CD4-positive, alpha-beta T cell treated with Interleukin-4 for 1 hour (primary cell): ENCODE measurements at places on chromosomes 5 and 9.

DNA sequence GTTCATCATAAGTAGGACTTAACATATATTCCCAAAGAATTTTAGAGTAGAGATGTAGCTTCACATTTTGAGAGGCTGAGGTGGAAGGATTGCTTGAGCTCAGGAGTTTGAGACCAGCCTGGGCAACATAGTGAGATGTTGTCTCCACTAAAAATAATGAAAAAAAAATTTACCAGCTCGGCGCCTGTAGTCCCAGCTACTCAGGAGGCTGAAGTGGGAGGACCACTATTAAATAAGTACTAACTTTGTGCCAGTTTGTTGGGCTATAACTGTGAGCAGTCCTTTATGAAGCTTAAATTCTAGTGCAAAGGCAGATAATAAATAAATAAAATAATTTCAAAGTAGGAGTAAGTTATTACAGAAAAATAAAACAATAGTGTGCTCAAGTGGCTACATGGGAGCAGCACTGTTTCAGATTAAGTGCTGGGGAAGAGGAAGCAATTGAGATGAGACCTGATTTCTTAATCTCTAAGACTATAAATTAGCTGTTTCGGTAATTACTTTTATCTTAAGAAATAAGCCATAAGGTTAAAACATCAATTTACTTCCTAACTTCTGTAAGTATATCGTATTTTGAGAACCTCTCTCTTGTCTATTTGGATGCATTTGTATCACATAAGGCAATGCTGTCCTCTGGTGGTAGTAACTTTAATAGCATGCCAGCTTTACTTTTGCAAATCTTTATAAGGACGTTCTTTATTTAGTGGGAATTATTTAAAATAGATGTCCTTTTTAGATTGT lies 98.9 kb downstream of the CSNK1G3 start:
- DNase-seq, result no peak

DNA sequence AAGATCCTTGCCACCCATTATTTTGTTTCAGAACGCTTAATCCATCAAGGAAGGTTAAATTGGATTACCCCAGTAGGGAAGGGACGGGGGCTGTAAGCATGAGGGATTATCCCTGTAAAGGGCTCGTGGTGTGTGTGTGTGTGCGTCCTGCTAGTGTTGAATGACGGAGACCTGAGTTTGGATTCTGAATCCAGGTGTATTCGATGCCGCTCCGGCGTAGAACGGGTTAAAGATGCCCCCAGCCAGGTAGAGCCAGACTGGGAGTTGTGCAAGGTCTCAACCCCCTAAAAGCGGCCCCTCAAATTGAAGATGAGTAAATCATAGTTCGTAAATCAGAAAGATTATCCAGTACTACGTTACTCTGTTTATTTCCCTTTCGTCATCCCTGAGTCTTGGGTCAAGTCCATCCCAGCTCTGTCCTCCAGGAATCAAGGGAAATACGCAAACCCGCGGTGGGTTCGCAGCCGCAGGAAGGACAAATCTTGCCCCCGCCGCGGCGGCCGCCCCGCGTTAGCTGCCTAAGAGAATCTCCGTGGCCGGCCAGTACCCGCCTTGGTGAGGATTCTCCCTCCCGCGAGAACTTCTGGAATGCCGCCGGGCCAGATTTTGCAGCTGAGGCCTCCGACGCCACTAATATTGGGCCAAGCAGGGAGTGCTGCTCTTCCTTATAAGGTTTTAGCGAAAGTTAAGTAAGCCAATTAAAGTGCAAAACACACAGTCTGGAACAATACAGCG lies 586 bp upstream of the MTAP start:
- no peak for DNase-seq

GRCh38 chr9:87322840-87323635 lies 174.6 kb upstream of the DAPK1 start:
- DNase-seq, result no peak

- no peak for DNase-seq
Measured at GRCh38 chr9:98345011-98345410, 89.6 kb upstream of the TBC1D2 start.

GRCh38 chr9:9222730-9223129 lies 1390.1 kb downstream of the PTPRD start:
- no peak for DNase-seq

DNA sequence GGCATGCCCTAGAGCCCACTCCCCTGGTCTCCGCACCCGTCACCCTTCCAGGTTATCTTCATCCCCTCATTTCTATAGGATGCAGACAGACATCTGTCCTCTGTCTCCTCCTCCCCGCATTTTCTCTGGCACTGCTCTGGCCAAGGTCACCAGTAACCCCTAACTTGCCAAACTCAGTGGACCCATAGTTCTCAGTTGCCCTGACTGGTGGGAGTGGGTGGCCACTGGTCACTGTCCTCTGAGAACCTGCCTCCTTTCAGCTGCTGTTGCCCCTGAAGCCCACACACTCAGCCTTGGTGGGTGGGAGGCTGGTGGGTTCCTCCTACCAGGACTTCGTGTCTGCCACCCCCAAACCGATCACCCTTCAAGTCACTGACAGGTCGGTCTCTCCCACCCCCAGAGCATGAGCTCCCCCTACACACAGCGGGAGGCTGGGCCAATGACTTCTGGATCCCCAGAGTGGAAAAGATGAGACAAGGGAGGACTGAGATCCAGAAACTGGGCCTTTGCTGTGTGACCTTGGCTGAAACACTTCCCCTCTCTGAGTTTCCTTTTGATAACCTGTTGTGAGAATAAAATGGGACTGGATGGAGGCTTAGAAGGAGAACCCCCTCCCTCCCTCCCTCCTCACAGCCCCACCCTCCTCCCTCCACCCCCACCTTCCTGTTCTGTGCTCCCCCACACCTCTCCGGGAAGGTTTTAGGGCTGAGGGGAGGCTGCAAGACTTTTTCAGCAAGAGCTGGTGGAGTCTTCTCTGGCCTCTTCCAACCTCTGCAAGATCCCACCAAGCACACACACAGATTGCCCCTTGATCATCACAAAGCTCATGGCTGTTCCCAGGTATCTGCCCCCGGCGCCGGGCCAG lies 2.4 kb upstream of the DBN1 start:
- no peak for DNase-seq

DNA sequence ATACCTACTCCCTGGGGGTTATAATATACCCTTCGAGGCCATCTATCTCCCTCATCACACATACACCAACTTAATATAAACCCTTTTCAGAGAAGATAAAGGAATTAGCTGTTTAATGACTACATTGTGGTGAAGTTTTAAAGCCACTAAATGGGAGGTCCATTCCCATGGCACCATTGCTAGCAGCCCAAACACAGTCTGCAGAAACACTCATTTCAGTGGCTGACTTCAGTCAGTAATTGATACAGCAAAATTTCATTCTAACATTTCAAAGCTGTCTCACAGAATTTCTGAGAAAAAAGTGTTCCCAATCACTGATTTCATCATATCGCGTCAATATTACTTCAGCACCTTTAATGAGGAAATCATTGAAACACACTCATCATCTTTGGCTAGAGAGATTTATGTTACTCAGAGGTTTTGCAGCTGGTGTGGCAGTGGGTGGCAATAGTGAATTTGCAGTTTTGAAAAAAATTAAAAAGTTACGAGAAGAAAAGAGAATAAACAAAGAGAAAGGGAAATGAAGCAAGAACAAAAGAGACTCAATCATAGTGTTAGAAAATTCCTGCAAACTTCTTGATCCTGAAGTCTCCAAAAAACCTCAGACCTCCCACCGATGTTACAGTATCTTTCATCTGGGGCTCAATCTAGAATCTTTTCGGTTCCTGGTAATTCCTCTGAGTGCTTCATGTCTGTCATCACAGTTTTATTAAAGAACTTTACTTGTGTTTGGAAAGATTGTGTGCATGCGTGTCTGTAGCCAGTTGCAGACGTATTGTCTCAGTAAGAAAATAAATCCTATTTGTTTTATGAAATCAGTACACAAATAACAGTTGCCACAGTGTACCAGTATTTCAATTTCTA lies 105.0 kb downstream of the ERCC6L2 start:
- DNase-seq, result no peak

DNA sequence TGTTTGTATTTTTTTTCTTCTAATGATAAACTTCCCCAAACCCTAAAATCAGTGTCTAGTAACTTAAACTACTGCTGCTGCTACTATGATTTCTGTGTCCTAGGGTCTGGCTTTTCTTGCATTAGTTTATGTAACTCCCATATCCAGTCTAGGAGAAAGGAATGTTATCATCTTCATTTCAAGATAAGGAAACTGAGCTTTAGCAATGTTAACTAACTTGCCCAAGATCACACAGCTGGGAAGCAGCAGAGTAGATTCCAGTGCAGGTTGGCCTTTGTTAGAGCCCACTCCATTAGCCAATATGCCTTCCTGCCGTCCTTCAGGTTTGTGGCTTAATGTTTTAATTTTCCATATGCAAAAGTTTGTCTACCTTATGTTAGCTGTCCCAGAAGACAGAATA lies 10.4 kb downstream of the TMEM171 start:
- DNase-seq, result no peak

DNA sequence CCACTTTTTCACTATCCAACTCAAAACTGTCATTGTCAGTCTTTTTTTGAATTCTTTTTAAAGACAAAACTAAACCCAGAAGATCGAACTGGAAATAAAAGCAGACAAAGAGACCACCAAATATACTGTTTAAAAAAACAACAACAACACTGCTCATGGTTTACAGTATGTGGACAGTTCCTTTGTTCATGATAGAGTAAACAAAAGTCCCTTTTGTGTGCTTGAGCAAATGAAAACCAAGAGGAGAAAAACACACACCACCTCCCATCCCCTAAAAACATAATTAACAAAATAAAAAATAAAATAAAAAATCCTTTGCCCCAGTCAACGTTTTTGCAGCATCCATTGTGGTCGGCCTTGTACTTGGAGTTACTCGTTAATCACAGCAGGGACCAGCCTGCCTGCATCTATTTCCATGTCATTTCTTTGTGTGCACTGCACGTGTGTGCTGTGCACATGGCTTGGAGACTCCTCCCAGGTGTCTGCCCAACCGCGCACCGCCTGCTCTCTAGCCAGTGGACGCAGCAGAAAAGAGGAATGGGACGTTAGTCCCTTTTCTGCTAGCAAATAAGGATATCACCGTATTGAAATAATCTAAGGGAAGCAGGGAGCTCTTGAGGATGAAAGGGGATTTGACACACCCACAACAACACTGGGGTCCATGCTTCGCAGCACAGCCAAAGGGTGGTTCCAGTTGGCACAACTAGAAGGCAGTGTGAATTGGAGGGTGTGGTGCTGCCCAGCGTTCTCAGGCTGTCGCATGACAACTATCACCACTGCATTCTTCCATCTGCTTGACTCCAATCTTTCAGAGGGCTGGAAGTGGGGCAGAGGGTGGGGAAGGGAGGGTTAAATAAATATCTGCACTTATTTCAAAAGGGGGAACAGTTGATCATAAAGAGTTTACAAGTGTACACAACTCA lies 130.0 kb downstream of the SEMA6A start:
- DNase-seq, result no peak

DNA sequence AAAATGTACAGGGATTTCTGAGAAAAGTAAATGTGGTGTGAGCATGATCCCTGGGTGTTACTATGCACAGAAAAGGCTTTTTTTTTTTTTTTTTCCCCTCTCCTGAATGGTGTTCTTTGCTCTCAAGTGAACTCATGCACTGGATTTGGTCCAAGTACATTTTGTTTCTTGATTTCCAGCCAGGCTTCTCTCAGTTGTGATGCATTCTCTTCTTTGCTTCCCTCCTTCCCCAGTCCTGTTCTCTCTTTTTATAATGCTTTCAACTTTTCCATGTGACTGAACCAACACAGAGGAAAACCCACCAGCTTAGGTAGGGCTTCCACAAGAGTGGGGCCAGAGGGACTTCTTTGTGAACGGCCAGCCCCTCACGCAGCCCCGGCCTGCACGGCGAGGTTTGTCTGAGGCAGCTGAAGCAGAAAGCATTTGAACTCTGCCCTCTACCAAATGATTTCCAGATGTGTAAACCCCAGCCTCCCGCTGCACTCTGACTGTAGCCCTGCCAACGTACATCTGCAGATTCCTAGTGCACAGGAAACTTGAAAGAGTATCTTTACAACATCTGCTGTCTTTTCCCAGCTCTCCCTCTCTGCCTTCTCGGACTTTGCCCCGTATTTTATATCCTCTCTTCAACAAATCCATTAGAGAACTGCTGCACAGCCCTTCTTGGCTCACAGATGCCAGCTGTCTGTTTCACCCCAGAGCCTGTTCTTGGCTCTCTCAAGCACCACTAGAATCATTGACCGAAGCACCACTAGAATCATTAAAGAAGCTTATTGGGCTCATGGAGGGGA lies 71.8 kb upstream of the CD180 start:
- no peak for DNase-seq

GRCh38 chr5:133400120-133400519 lies 212.2 kb downstream of the FSTL4 start:
- DNase-seq, result no peak

GRCh38 chr9:22463205-22463604 lies 16.6 kb downstream of the DMRTA1 start:
- no peak for DNase-seq

DNA sequence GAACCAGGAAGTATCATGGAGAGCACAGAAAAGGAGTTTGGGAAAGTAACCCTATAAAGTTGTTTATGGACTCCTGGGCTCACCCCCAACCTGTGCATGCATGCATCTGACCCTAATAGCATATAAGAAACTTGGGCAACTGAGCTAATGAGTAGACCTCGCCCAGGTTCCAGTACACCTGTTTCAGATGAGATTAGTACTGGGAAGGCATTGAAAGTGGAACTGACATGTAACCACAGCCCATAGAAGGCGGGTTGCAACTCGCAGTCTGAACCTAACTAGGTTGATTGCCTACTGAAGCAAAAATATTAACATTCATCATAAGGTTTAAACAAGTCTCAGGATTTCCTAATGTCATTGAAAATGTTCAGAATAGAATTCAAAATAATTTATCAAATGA lies 87.0 kb downstream of the WNK2 start:
- DNase-seq, result no peak

GRCh38 chr5:96876292-96876850 lies at the start of gene ERAP2:
TSS of gene ERAP2 (plus strand) at chr5:96876500. CDS start at chr5:96879686, 3,186 bp downstream.
- no peak for DNase-seq

DNA sequence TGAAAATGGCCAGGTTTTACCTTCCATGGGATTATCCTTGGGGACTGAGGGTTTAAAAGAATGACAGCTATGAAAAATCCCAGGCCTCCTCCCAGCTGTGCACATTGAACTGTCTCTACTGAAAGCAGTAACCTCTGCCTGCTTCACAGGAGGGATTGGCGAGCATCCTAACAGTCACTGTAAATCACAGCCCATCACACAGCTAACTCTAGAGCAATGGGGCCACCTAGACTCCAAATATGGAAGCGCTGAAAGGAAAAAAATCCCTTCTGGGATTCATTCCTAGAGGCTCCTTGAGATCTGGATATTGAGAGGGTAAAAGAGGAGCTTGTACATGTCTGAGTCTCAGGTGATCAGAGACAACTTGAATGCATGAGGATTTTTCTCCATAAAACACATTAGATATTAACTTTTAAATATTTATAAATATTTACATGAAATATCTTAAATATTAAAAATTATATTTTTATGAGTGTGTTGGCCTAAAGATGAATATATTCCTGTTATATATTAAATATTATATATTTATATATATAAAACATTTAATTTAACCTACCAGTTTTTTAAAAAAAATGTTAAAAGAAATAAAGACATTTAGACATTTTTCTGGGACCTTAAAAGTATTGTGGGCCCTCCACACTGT lies 133.8 kb upstream of the SLC24A2 start:
- DNase-seq, result no peak

- no peak for DNase-seq
Measured at GRCh38 chr5:127685662-127686061, 17.5 kb upstream of the CCDC192 start.

- DNase-seq, result no peak
Measured at GRCh38 chr9:117315236-117315635, 99.6 kb downstream of the ASTN2 start.
